Stimulated activated CD4-positive, alpha-beta T cell treated with anti-CD3 and anti-CD28 coated beads, Interleukin-12 subunit alpha, Interleukin-12 subunit beta, amount 100 ng/mL, for 4 hours (primary cell): ENCODE measurements at places on chromosomes 2 and 18.

DNA sequence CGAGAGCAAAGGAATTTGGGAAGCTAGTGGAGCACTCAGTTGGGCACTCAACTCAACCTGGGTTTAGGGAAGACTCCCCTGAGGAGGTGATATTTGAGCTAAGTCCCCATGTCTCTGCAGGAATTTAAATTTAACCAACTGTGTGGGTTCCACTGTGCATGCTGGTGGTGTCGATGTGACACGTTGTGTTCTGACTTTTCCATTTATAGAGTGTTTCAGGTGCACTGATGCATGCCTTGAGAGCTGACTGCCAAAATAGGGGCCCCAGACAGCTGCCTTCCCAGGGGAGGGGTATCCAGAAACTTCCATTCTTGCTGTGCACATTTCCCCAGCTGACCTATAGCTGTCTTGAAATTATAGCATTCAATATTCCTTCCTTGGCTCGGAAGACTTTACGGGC, 63.7 kb upstream of the BCL2L11 start:
- no peak for DNase-seq

- no peak for DNase-seq
Measured at GRCh38 chr2:56211048-56211447, 27.3 kb downstream of the CCDC85A start.

DNA sequence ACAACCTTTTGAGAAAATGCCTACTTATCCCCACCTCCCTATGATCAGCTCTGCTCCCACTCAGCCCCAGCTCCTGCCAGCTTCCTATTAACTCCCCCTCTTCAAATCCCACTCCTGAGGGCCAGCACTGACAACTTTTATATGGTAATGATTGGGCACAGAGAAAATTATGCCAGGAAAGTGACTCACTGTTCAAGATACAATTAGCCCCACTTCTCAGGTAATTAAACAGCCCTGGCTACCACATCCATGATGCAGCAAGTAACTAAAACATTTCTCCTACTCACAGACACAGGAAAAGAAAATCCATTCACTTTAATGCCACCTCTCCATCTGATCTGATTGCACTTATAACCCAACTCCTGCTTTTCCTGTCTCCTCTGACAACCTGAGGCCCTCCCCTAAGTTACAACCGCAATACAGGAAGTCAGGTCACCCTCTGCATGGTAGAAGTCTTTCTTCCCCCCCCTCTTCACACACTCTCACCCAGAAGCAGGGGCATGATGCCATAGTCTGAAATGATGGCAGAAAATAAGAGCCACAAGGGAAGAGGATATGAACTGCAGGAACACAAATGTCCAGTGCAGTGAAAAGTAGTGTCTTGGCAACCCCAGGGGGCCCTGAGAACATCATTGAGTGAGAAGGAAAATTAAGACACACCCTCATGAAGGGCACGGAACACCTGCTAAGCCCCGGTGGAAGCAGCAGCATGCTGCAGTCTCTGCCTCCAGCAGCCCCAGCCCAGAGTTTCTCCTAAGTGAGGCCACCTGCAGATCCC, 54.4 kb downstream of the STK39 start:
- no peak for DNase-seq

DNA sequence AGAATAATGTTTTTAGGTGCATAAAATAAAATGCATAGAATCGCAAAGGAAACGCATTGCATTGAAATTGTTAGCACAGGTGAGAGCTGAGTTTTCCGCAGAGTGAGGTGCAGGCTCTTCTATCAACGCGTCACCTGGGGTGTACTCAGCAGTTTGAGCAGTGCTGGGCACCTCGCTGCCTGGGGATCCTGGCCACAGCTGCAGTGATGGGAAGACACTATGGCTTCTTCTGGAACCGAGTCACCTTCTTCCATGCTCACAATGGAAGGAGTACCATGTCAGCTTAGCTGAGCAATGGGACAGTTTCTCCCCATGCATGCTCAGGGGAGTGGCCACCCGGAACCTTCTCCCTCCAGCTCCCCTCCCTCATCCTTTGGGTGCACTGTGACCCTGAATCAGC, 95.4 kb upstream of the OTOS start:
- no peak for DNase-seq

- DNase-seq, result no peak
Measured at GRCh38 chr18:77133835-77134496, 1.4 kb upstream of the MBP start.
